Right hindlimb (tissue), 1 donor: ENCODE measurements at places on chromosomes 2 and 18.
A peak's percentile ranks its signal among the peaks of the same experiment; 100 is the strongest.

DNA sequence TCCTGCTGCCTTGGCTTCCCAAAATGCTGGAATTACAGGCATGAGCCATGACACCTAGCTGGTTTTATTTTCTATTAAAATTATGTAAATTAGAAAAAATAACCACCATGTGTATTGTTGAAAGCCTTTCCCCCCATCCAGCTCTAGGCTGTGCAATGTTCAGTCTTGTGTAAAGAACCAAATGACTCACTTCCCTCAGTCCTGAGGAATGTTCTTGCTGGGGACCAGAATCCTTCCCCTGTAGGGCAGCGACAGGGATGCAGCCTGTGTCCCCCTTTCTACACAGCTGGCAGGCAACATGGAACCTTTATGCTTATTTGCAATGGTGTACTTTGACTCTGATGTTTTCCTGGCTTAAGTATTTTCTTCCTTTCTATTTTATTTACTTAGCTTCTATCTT, 29.4 kb downstream of the AOX1 start:
- no peak for DNase-seq

DNA sequence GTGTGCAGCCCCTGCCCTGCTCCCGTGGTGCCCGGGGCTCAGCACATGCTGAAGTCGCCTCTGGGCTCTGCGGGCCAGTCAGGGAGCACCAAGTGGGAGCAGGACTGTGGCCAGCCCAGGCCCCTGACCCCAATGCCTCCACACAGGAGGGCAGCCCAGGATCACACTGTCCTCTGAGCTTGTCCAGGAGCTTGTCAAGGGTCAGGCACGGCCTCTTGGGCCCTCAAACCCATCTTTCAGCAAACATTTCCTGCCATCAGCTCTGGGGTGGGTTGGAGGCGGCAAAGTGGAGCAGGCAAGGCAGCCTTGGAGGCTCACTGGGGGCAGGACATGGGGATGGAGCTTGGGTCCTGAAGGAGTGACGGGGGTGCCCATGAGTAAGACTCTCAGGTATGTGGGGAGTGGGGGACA, 10.3 kb downstream of the SNED1 start:
- no peak for DNase-seq

GRCh38 chr2:218295029-218295428, 2.7 kb upstream of the TMBIM1 start:
- no peak for DNase-seq

DNA sequence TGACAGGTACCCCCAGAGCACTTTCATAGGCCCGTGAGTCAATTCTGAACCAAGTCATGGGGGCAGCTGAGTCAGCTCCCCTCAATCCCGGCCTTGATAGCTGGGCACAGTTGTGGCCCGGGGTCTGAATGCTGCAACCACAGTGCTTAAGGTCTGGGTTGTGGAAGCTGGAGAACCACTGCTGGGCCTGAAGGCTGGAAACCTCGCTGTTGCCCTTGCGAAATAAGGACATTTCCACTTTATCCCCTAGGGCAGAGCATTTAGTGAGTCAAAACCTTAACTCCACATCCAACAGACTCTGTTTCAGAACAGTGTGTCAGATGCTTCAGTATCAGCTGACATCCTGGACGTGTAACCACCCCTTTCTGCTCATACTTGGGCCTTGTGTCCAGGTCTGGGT, 58.6 kb downstream of the SP110 start:
- DNase-seq = no peak

DNA sequence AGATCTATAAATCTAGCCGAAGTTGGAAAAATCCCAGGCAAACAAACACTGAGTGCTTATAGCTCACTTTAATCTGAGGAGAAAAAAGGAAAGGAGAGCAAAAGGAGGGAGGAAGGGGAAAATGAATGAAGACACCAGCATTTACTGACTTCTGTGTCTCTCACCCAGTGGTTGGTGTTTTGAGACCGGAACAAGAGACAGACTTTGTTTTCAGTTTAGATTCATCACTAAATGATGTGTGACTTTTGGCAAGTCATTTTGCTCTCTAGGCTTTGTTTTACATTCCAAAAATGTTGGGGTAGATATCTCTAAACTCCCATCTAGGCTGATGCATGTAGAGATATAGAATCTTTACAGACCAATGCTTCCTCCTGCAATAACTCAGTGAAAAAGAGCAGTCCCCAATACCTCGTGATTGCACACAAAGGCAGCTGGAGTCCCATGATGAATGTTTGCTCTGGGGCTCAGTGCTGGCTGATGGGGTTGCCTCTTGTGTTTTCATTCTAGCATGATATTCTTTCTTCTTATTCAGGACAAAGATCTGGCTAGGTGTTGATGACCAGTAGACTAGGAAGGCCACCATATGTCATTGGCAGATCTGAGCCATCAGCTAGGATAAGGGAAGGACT, 51.4 kb downstream of the TRIB2 start:
- DNase-seq = no peak

- DNase-seq = no peak
Measured at GRCh38 chr2:232829988-232830387, 40.1 kb upstream of the SNORC start.

- no peak for DNase-seq
Measured at GRCh38 chr18:32337821-32338220, 132.9 kb downstream of the GAREM1 start.

DNA sequence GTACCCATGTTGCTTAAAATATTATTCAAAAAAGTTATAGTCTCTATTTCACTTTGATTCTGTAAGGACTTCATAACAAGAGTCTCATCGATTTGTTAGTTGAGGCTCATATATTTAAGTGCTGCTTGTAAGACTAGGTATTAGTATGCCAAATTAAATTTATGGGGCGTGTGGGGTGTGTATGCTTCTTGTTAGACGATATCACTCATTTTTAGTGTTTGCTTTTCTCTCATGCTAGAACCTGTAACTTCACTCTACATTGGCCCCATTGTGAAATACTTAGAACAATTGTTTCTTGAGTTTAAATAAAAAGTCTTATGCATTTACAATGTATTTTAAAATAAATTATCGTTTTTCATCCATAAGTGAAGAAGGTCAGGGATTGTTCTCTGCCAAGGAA, 63.6 kb downstream of the CTNNA2 start:
- DNase-seq = no peak

DNA sequence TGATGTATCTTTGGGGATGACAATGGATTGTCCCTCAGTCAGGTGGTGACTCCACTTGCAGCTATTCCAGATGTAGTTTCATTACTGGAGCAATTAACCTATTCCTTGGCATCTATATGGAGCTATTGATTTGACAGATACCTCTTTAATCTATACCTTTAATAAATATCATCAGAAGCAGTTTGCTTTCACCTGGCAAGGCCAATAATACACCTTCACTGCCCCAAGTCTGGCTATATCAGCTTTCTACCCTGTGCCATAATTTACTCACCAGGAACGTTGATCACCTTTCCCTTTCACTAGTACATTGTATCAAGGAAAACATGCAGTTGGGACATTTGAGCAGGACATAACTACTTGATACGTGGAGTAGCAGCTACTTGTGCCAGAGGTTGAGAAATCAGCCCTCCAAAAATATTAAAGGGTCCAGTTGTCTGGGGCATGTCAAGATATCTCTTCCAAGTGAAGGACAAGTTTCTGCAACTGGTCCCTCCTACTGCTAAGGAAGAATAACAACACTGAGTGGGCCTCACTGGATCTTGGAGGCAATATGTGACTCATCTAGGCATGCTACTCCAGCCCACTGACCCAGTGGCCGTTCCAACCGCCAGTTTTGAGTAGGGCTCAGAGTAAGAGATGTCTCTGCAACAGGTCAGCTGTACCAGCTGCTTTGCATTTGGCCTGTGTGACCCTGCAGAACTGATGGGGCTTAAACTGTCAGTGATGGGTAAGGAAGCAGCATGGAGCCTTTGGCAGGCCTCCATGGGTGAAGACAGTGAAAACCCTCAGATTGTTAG, 67.0 kb downstream of the PSMG2 start:
- DNase-seq = no peak

DNA sequence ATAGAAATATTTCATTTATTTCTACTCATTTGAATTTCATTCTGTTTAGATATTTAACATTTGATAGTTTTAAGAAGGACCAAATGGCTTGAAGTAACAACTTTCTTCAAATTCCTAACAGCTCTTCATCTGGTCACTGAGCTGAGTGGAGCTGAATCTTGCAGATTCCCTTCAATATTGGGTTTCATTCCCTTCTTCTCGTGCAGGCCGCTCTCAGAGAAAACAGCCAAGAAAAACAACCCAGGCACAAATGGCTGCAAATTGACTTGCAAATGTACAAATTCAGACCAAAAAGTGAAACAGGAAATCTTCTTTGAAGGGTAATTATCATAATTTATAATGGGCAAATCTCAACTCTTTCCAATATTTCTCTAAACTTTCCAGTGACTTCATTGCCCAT, 30.3 kb upstream of the GCG start:
- no peak for DNase-seq

- DNase-seq = no peak
Measured at GRCh38 chr2:88098558-88098900, 29.3 kb downstream of the FABP1 start.

GRCh38 chr18:24190590-24190989, 51.7 kb downstream of the CABYR start:
- no peak for DNase-seq

GRCh38 chr2:225028572-225028971, 13.7 kb downstream of the DOCK10 start:
- DNase-seq = no peak

- DNase-seq = no peak
Measured at GRCh38 chr2:109168086-109168485, 39.1 kb downstream of the SH3RF3 start.

GRCh38 chr2:207473049-207473930, 56.5 kb upstream of the CREB1 start:
- peak; percentile 71 for DNase-seq

DNA sequence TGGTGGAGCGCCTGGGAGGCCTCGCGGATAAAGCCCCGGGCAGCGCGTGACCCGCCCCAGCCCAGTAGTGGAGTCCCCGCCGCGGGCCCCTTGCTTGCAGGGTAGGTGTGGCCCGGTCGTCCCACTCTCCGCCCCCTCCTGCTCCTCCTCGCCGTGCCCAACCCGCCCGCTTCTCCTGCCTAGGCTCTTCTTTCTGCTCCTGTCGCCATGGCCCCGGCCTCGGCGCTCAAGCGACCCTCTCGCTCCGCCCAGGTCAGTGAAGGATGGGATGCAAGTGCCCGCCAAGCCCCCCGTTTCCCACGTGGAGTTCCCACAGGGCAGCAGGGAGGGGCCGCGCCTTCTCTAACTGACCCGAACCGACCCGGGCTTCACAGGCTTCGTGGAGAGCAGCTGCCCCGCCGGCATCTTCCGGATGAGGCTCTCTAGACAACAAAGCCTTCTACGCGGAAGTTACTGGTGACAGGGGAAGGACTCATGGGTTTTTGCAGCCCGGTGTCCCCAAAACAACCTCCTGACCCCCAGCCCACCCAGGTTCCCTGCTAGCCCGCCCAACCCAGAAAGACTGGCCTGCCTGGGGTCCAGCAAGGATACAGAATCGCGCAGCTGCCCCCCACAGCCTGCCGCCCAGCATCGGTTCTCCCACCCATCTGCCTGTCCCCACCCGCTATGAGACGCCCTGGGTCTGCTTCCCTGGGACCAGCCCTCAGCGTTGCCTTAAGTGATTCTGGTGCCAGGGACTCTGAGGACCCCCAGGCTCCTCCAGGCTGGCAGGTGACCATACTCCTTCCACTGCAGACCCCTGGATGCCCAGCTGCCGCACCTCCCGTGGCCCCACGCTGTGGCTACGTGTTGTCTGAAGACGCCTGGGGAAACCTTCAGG, 32.8 kb downstream of the TTC32 start:
- DNase-seq = peak; percentile 80

GRCh38 chr18:53380063-53380639, 844.3 kb downstream of the MBD2 start:
- no peak for DNase-seq

GRCh38 chr2:85277416-85278158, 50.2 kb downstream of the TGOLN2 start:
- DNase-seq = peak; percentile 93

DNA sequence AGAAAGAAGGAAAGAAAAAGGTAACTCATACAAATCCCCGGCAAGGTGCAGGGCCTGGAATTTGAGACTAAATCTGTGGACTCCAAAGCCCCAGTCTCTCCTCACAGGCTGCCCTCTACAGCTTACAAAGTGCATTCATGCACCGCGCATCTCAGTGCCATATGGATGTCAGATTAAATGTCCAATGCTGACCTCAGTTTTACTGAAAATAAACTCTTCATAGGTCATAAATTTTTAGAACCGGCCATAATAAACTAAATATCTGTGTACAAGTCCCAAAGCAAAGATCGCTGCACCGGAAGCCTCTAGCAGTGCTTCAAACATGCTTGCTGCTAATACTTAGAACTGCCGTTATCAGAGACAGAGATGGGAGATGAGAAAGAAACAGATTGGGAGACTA, 17.7 kb downstream of the ST6GAL2 start:
- DNase-seq = no peak

DNA sequence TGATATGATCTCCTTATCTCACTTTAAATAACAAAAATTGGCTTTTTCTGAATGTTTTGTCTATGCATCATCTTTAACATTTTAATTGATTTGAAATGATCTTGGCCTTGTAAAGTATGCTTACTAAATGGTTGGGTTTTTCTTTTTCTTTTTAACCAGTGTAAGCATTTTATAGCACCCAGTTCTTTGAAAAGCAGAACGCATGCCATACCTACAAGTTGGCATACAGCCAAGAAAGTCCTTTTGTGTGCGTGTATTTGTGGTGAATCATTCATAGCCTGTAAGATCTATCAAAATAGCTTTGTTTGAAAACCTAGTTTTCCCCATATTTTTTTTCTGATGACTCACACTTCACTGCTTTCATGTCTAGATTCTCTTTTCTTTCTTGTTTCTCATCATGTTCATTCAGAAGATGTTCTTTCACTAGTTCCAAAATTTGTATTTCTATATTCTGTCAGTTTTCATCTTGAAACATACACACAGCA, 4.1 kb upstream of the VRK2 start:
- no peak for DNase-seq

DNA sequence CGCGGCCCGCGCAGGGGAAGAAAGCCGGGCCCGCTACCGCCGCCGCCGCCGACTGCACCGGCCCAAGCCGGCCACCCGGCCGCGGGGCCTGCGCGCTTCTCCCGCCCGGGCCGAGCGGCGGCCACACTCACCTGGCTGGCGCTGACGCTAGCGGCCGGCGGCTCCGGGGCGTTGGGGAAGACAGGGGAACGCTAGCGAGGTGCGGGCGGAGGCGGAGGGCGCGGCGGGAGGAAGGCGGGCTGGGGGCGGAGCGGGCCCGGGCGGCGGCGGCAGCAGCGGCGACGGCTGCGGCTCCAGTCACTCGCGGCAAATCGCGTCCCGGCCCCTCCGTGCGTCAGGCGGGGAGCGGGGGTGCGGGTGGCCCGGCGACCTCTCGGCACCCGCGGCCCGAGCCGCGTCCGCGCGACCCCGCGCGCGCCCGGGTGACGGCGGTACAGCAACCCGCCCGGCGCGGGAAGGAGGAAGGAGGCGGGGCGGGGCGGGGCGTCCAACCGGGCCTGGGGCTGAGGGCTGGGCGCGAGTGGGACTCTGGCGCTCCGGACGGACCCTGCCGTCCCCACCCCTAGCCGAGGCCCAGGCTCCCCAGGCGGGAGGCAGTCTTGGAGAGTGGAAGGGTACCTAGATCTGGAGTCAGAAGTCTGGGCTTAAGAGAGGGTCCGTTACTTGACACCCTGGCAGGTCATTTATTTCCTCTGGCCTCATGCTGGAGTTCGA, at the start of gene SESTD1:
TSS of gene SESTD1 (minus strand) at position 465 of the 714 bp plus-strand sequence. CDS start 72,991 bp downstream, outside the sequence.
- peak; percentile 85 for DNase-seq

GRCh38 chr2:151729837-151730236, 4.4 kb downstream of the NEB start:
- no peak for DNase-seq
